T-helper 17 cell (primary cell): ENCODE measurements at places on chromosomes 2 and 18. TPM values are rescaled to one million over a fixed set of nuclear protein-coding genes. Genes with fewer than 3 reads are reported as not detected.

DNA sequence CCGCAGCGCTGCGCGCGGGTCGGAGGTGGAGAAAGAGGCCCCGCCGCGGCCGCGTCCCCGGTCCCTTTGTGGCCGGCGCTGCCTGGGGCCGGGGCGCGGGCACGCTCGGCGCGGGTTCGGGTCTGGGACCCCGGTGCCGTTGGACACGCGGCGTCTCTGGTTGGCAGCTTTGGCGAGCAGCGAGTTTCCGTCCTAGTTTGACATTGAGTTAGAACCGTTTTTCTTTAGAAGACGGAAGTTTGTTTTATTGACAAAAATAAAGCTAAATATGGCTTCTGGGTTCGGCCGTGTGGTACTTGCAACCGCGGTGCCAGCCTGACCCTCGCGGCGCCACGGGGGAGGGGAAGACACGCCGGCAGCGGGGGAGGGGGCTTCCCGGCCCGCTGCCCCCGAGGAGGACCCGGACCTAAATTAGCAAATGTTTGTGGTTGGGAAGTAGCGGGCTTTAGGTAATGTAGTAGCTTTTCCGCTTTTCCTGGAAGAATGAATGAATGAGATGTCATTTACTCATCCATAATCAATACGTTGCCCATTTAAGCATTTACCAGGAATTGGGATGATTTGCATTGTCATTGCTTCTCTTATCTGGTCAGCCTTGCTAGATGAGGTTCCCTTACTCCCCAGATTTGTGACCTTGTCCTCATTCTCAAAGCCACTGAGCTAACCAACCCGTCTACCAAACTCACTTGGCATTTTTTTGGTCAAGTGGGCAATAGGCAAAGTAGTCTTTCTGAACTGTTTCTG lies 530 bp downstream of the GALNT1 start:
- no peak for DNase-seq

DNA sequence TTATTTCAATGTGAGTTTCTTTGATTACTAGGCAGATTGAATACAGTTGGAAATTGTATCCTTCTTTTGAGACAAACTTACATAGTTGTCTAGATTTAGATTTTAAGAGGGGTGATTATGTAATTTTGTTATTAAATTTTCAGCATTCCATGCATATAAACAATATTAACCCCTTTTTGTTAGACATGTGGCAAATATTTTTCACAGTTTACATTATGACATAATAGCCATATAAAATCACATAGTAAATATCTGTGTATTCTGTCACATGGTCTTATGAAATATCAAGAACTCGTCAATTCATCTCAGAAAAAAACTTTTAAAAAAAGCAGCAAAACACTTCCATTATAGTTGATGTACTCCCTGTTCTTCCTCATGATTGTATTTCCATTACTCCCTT lies 243.8 kb downstream of the CYP26B1 start:
- DNase-seq = no peak

- DNase-seq = no peak
Observed at GRCh38 chr2:102975996-102976975, 214.5 kb downstream of the TMEM182 start.

RSAD2 gene
- total RNA-seq = 4.7 TPM

SOX11 gene
- not detected for total RNA-seq
